ENCODE measurements at places on chromosomes 13 and 19.
A peak's percentile ranks its signal among the peaks of the same experiment; 100 is the strongest.

DNA sequence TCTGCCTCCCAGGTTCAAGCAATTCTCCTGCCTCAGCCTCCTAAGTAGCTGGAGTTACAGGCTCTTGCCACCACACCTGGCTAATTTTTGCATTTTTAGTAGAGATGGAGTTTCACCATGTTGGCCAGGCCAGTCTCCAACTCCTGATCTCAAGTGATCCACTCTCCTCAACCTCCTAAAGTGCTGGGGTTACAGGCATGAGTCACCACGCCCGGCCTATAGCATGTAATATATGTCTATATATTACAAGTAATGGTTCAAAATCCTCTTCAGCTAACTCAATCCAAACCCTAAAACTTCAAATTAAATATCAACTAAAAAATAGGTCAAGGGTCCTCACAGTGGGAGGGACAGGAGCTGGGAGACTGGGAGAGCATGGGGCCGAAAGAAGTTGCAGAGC lies 28.0 kb downstream of the FPR3 start:
- H3K4me3 ChIP-seq = no peak overlapping the region
- H3K4me1 ChIP-seq = no peaks in the 10 kb centered on the region
- H3K36me3 ChIP-seq = no peaks in the 10 kb centered on the region
- H3K27ac ChIP-seq = no peak overlapping the region

DNA sequence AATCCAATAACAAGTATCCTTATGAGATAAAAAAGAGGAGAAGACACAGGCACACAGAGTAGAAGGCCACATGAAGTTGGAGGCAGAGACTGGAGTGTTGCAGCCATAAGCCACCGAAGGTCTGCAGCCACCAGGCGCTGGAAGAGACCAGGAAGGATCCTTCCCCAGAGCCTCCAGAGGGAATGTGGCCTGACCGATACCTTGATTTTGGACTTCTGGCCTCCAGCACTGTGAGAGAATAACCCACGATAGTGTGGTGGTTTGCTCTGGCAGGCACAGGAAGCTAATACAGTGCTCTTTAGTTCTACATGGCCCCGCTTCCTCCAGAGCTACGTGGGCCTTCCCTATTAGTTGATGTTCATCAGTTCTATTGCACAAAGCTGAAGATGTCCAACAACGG lies 15.3 kb upstream of the SULT2A1 start:
- no peaks in the 10 kb centered on the region for H3K36me3 ChIP-seq
- no peak for DNase-seq
- H3K4me1 ChIP-seq = no peaks in the 10 kb centered on the region
- H3K27me3 ChIP-seq = no peaks in the 10 kb centered on the region
- no peak overlapping the region for H3K27ac ChIP-seq

DNA sequence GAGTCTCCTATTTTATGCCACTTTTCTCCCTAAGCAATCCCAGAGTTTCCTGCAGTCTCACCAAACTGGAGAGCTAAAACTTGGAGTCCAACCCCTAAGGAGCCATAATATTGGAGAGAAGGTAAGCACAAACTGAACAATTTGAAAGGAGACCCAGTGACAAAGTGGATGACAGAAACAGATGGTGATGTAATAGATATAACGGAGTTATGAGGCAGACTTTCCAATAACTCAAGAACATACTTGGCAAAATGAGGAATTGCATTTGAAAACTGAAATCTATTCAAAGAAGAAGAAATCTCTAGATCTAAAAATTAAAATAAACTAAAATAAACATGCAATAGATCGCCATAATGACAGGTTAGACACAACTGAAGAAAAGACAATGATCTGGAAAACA lies 200.9 kb upstream of the MIR17HG start:
- H3K27me3 ChIP-seq = no peaks in the 10 kb centered on the region
- H3K4me1 ChIP-seq = no peaks in the 10 kb centered on the region
- DNase-seq = no peak
- no peak overlapping the region for H3K27ac ChIP-seq
- no peak overlapping the region for H3K4me3 ChIP-seq
- H3K36me3 ChIP-seq = no peaks in the 10 kb centered on the region

DNA sequence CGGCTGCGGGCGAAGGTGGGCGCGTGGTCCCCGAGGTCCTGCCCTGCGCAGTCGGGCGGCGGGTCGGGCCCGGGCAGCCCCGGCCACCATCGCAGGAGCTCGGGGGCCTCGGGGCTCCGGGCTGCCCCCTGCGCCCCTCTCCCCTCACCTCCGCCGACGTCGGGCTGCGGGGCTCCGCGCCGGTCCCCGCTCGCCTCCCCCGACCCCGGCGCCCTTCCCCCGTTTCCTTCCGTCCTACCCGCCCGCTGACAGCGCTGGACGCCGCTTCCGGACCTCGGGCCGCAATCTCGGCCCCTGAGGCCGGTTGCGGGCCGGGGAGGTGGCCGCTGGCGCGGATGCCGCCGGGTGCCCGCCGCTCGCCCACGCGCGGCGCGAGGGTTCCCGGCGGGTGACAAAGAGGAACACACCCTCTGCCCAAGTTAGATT lies 720 bp downstream of the FARP1 start:
- peak overlapping the region; percentile 45 for H3K4me3 ChIP-seq
- H3K27me3 ChIP-seq = peaks cover 66% of the 10 kb centered on the region

DNA sequence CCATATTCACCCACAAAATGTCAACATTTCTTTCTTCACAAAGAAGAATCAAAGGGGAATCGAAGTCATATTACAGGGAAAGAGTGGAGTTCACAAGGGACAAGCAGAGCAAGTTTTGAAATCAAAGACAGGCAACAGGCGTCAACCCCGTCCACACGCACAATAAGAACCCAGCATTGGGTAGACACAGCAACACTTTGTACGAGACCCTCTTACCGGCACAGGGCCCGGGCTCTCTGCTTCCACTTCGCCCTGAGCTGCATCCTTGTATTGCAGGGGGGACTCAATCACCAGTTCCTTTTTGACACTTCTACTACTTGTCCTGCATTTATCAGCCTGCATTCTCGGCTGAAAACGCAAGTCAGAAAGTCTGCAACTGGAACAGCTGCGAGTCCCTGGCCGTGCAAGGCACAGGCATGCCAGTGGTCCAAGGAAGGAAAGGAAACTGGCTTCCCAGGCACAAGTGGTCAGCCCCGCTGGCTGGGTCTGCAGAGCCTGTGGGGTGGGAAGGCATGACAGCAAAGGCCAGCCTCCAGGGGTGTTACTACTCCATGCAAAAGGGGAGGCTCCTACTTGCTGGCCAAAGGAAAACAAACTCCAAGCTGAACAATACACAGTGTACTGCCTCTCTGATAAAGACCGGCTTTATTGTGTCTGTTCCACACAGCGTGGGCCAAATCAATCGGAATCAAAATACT lies at the start of gene DOCK9:
Gene DOCK9, minus strand, starts transcription at position 497 of the 698 bp plus-strand sequence. Its CDS starts 155 bp downstream, at position 342.
- no peaks in the 10 kb centered on the region for H3K4me1 ChIP-seq
- H3K27me3 ChIP-seq = no peaks in the 10 kb centered on the region
- H3K36me3 ChIP-seq = no peaks in the 10 kb centered on the region
- DNase-seq = no peak

DNA sequence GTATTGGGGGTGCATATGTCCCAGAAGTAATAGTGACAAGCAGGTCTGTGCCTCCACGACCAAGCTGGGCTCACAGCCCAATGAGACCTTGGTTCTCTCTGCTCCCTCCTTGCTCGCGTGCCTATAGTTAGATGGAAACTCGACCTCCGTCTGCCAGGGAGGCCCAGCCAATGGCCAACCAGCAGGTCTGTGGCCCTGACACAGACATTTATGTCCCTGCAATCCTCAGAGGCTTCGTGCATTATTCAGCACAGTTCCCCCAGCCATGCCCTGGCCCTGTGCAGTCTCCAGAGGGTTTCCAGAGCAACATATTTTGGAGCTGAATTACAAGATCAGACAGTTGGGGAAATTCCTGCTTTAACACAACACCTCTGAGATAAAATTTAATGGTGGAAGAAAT lies 105.1 kb downstream of the UQCRFS1 start:
- H3K36me3 ChIP-seq = no peaks in the 10 kb centered on the region
- no peak for DNase-seq
- no peak overlapping the region for H3K27ac ChIP-seq
- H3K4me1 ChIP-seq = no peaks in the 10 kb centered on the region
- no peak overlapping the region for H3K4me3 ChIP-seq

All from esophagus squamous epithelium (tissue), 5 donors.